ENCODE measurements at places on chromosomes 13 and 19.

DNA sequence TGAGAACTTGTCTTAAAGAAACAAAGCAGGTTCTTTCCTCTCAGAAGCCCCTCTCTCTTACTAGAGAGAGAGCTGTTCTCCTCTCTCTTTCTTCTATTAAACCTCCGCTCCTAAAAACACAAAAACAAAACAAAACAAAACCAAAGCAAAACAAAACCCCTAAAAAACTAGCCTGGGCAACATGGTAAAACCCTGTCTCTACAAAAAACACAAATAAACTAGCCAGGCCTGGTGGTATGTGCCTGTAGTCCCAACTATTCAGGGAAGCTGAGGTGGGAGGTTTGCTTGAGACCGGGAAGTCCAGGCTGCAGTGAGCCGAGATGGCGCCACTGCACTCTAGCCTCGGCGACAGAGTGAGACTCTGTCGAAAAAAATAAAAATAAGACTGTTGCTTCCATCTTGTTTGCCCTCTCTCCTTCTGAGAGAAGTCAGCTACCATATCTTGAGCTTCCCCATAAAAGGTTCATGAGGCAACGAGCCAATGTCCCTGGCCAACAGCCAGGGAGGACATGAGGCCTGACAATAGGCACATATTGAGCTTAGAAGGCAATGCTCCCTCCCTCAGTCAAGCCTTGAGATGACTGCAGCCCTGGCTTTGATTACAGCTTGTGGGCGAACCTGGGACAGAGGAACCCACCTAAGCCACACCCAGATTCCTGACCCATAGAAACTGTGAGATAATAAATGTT is 17.5 kb upstream of the FLT3 start:
- peak; percentile 2 for DNase-seq

DNA sequence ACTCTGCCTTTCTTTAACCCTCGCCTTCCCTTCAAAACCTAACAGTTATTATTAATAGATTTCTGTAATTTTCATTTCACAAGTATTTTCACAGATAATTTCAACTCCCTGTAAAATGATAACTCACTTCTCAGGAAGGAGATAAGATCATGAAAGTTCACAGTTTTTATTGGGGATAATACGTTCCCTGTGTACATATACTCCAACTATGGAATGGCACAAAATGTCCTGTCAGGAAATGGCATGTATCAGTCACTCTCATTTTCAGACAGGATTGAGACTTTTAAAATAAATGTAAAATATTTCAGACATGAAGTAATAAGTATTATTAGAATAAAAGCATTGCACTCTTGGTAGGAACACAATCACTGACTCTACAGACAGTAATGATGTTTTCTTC is 932 bp upstream of the TRAPPC2B start:
- DNase-seq, result no peak

- DNase-seq, result no peak
Measured at GRCh38 chr13:36430247-36431203, 1.8 kb upstream of the CCNA1 start.

DNA sequence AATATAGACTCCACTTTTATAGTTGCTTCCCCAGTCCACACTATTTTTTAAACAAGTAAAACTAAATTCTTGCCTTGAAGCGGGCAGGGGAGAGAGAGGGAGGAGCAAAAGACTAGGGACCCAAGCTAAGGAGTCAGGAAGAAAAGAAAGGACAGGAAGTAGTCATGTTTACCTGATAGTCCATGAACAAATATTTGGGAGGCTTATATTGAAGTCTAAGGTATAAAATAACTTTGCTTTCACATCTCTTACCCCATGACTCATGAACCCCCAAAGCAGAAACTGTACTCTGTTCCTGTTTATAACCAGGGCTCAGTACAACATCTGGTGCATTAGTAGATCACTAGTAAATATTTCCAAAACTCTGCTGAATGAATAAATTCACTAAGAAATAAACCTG is 67.3 kb downstream of the ZAR1L start:
- DNase-seq, result no peak

- no peak for DNase-seq
Measured at GRCh38 chr19:16615808-16616207, 12.2 kb downstream of the MED26 start.

- DNase-seq, result no peak
Measured at GRCh38 chr13:44079413-44080205, 199.9 kb downstream of the LACC1 start.

- no peak for DNase-seq
Measured at GRCh38 chr19:577439-578392, 5.3 kb downstream of the BSG start.

DNA sequence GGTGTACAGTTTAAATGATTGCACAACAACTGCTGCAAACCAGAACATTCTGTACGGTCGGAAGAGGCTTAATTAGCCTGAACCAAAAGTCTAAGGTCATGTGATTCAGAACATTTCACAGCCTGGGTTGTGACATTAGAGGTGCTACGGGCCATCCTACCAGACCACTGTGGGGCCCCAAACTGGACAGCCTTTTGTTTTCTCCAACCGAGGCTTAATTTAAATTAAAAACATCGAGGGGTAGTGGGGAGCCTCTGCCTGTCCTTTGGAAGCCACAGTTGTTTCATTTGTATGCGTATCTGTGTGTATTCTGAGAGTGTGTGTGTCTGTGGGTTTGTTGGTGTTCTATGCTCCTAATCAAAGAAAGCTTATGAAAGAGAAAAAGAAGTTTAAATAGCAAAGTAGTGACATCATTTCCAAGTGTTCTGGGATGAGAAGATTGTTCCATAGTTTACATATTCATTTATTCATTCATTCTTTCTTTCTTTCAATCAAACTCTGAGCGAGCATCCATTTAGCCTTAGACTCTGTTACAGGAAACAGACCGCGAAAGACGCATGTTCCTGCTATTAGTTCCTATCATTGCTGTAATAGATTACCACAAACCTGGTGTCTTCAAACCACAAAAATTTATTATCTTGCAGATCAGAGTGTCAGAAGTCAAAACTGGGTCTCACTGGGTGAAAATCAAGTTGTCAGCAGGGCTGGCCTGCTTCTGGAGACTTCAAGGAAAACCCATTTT is 444.8 kb downstream of the FOXO1 start:
- no peak for DNase-seq

- no peak for DNase-seq
Measured at GRCh38 chr19:19409631-19410030, 4.2 kb downstream of the GATAD2A start.

- DNase-seq, result no peak
Measured at GRCh38 chr13:112637017-112637801, 49.3 kb upstream of the TUBGCP3 start.

- DNase-seq, result peak; percentile 23
Measured at GRCh38 chr13:58476206-58476918, 844.8 kb downstream of the PCDH17 start.

Measured in NCI-H345 (cell line).